Amniotic stem cell (primary cell): ENCODE measurements at places on chromosomes 7 and 10.

DNA sequence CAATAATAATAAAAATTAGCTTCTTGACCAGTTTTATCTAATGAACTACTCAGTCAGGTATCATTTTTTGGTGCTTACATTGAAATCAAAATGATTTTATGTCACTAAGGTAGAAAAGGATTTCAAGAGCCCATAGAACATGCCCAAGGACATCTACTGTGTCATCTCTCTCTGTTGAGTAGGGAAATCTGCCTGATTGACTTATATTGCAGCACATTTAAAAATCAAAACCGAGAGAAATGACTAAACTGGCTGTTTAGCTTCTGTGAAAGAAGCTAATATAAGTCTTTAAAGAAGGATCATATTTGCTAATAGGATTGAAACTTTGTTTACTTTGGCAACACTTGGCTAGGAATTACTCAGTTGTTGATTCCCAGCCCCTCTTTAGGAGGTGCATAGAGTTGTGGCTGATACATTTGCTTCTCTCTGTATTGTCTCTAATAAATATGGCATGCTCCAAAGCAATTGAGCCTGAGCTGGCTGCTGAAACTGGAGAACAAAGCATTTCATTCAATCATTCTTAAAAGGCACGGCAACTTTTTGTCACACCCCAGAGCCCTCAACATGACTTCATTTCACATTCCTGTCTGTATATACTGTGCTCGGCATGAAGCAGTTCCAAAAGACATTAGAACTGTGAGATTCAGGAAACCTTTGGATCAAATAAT, 1096.9 kb upstream of the POT1 start:
- no peak for DNase-seq

GRCh38 chr7:100607111-100607510, 4.9 kb downstream of the PCOLCE start:
- no peak for DNase-seq

DNA sequence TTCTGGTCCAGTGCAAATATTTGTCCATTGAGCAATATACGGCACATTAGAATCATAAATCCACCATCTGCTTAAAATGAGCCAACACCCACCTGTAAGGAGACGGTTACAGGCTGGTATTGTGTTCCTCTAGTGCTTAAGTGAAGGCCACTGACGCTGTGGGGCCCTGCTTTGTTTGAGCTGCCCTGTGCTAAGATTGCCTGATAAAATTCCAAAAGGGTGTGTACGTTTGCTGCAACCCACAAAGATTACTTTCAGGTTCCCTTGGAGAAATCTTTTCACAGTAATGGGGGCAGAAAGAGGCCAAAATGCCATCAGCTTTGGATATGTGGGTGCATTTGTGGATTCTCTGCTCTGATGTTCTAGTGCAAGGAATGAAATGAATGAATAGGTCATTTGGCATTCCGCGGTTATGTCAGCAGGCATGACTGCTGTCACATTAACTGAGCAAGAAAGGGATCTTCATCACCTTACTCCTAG, 34.4 kb downstream of the AGR3 start:
- DNase-seq = no peak

DNA sequence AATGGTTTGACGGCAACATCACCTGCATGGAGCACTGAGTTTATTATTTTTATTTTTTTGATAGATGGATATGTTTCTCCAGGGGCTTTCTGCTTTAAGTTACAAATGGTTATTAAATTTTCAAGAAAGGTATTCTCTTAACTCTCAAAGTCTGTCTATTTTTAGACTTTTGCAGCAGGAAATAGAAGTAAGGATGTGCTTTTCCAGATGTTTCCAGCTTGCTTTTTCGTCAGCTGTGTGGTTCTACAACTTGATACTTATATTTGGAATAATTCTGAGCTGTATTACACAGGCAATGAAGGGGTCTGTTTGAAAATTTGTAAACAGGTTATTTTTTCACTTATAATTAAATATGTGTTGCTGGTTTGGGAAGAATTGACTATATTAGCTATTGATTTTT, 69.0 kb downstream of the CACNB2 start:
- no peak for DNase-seq

DNA sequence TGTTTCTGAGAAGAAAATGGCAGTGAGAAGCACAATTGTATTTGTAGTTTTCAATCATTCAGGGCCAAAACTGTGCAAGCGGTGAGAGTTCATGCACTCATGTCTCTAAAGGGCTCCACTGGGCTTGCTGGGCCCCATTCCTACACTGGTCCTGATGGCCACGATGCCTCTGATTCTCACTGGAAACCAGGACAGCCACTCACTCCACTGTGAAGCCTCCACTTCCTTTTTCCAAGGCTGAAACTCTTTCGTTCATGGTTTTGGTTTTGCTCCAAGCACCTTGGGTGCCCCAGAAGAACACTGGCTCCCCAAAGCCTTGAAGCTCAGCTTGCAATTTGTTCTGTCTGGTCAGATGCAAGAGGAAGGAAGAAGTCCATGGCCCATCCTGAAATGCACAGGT, 390.0 kb upstream of the MKI67 start:
- no peak for DNase-seq

- DNase-seq = no peak
Observed at GRCh38 chr7:21030237-21030871, 243.7 kb upstream of the SP8 start.

GRCh38 chr7:139743967-139744767, 33.6 kb downstream of the HIPK2 start:
- DNase-seq = no peak

GRCh38 chr10:77548671-77549070, 88.9 kb downstream of the KCNMA1 start:
- DNase-seq = no peak

DNA sequence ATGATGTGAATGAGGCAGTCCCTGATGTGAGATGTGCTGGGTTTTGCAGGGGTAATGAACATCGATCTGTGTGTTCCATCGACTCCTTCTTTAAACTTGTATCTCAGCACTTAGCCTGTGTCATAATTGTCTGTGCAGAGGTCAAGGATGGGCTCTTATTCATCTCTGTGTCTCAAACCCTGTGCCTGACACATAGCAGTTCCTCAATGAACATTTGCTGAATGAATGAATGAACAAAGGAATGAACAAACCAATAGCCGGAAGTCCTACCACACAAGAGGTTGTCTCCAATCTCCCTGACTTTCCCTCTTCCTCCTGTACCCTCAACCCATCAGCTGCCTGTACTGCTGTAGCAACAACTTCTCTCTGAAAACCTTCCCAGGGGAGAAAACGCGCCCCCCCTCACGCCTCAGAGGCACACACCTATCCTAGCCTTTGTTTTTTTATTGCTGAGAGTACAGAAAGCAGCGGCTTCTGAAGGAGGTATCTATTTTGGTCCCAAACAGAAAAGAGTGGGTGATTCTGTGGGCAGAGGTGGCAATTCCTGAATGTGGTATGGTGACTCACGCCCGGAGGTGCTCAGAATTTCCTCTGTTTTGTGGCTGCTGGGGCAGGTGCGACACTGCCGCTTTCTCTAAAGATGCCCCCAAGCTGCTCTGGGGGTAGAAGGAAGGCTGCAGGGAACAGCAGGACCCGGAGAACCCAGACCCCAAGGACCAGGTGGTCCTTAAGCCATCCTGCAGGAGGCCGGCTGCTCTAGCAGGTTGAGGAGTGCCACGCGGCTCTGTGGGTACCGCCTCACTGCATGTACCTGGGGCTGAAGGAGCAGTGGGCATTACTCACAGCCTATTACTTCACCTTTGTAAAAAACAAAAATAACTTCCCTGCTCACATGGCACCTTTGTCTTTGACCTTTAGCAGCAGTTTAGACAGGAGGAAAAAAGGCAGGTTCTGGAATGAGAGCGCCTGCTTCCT, 9.6 kb downstream of the IL2RA start:
- no peak for DNase-seq

- DNase-seq = no peak
Observed at GRCh38 chr7:7157887-7158271, 24.5 kb upstream of the C1GALT1 start.

GRCh38 chr10:18399158-18399557, 252.2 kb downstream of the NSUN6 start:
- no peak for DNase-seq

DNA sequence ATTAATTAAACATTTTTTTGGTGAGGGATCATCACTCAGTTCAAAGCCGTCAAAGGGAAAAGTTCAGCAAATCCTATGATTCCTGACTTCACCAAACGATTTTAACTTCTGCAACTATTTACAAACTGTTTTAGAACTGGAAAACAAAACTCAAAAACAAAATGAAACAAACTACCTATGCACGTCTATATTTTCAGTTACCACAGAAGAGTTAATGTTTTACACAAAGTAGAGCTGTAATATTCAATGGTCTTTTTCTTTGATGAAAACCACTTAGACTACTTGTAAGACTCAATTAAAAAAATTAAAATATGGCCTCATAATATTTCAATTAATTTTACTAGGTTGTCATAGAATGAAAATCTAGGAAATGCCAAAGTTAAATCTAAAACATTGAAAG, 131.5 kb downstream of the ATE1 start:
- DNase-seq = no peak

- no peak for DNase-seq
Observed at GRCh38 chr7:157021871-157022680, 11.6 kb upstream of the MNX1 start.

- no peak for DNase-seq
Observed at GRCh38 chr10:70694418-70695141, 22.3 kb downstream of the ADAMTS14 start.

DNA sequence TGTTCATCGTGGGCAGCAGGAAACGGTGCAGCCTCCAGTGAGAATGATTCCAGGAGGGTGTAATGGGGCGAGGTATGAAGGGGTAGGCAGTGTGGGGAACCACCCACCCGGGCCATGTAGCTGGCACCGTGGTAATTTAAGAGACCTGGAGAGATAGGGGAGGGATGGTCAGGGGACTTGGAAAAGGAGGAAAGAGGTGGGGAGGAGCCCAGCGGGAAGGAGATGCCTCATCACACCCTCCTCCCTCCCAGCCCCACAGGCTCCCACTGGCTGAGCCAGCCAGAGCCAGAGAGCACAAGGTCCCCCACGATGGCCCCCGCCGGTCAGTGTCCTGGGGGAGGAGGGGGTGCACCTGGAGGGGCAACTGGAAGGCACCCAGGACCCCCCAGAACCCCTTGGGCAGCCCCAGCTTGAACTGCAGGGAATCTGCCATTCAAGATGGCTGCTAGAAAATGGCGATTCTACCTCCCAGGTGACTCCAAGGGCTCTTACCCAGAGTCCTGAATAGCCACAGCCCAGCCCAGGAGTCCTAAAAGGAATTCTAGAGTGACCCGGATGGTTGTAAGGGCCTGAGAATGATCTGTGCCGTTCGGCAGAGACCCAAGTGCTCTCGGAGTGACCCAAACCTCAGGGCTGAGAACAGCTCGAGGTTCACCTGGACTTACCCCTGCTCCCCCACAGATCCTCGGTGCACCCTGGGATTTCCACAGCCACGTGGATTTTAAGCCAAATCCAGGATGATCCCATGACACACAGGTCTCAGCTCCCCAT, 28.8 kb downstream of the CALML3 start:
- no peak for DNase-seq

GRCh38 chr10:36224431-36224985, 582.4 kb upstream of the FZD8 start:
- no peak for DNase-seq

- no peak for DNase-seq
Observed at GRCh38 chr10:28945959-28946358, 268.6 kb downstream of the BAMBI start.

DNA sequence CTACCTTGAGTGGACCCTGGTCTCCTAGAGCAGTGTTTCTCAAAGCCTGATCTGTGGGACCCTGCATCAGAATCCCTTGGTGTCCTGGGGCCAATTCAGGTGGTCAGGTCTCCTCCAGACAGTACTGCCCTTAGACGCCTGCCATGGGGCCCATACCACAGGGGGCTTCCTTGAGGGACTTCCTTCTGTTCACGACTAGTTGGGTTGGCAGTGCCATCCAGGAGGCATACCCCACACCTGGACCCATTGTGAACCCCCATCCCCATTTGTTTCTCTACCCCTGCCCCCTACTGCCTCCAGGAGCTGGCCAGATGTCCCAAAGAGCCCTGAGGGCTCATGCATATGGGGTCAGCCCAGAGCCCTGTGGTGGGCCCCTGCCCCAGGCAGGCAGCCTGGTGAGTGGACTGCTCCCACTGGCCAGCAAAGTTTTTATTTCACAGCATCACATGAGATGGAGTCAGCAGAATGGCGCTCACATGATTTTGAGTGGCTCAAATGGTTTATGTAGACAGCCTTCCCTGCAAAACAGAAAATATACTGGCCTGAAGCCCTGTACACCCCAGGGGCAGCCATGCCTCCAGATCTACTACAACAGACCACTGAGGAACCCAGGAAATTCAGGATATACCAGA, 259.9 kb upstream of the ZMIZ1 start:
- DNase-seq = no peak

GRCh38 chr10:77084431-77085144, 553.0 kb downstream of the KCNMA1 start:
- DNase-seq = no peak
